Heart left ventricle (tissue), 16 donors: ENCODE measurements at places on chromosomes 12 and 14. TPM values are rescaled to one million over a fixed set of nuclear protein-coding genes. Genes with fewer than 3 reads are reported as not detected.

DNA sequence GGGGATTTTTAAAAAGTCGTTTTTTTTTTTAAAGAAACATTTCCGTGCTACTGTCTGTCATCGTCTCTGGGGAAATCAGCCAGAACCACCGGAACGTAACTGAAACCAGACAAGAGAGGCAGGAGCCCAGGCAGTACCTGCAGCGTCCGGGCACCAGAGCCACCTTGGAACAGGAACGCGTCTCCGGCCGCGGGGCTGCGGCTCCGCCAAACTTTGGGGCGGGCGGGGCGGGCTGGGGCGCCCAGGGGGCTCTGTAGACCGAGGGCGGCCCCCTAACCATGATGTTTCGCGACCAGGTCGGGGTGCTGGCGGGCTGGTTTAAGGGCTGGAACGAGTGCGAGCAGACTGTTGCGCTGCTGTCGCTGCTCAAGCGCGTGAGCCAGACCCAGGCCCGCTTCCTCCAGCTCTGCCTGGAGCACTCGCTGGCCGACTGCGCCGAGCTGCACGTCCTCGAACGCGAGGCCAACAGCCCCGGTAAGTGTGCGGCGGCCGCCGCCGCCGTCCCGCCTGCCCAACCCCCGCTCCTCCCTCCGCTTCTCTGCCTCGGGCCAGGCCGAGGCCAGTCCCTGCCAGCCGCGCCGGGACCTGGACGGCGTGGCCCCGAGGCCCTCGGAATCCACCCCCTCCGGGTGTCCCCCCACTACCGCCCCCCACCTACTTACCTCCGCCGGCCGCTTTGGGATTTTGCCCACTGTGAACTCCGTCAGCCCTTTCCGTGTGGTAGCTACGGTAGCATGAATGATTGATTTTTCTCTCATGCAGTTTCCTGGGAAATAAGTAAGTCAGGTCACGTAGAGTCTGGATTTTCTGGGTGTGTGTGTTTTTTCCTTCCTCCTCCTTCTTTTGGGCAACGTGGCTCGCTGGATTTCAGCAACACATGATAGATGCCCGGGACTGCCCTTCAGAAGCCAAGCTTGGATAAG, 972 bp downstream of the SAMD4A start:
- H3K27ac ChIP-seq: peak overlapping the region; percentile 99
- H3K4me1 ChIP-seq: peaks cover 32% of the 10 kb centered on the region
- H3K36me3 ChIP-seq: peaks cover 11% of the 10 kb centered on the region
- DNase-seq: peak; percentile 69

DNA sequence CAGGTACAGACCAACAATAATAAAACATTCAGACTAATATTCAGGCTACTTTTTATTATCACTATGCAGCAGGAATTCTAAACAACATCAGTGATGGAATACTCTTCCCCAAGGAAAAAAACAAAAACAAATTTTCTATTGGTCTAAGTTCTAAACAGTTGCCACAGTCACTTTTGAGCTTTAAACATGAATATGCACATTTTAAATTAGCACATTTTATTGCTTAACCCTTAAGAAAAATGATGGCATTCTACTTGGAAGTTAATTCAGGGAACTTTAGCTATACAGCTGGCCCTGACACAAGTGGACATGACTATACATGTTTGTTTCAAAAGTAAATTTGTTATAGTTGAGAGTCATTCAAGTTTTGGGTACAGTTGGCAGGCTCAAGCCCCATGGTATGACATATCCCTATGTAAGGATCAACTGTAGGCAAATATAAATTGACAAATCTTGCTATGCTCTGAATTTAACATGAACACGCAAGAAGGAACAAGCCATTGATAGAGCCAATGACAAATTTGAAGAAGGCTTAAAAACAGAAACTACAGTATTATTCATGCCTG, 224.3 kb upstream of the AMIGO2 start:
- no peaks in the 10 kb centered on the region for H3K4me1 ChIP-seq
- no peaks in the 10 kb centered on the region for H3K36me3 ChIP-seq
- DNase-seq: no peak
- no peak overlapping the region for H3K4me3 ChIP-seq
- no peaks in the 10 kb centered on the region for H3K27me3 ChIP-seq

DNA sequence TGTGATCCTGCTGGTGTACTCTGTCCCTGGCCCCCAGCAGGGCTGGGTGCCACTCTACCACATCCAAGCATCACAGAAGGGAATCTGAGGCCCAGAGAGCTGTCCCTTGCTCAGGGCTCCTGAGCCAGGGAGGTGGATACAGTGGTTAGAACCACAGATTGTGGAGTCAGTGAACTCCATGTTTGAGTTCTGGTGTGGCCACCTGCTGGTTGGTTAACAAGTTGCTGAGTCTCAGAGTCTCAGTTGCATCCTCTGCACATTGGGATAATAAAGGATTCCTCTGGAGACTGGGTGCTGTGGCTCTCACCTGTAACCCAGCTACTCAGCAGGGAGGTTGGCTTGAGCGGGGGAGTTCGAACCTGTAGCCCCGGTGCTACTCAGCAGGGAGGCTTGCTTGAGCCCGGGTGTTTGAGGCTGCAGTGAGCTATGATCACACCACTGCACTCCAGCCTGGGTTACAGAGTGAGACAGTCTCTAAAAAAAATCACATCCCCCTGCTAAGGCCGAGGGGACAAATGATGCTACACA, 39.4 kb downstream of the MVK start:
- H3K27ac ChIP-seq: no peak overlapping the region
- DNase-seq: no peak
- no peak overlapping the region for H3K4me3 ChIP-seq
- H3K4me1 ChIP-seq: no peaks in the 10 kb centered on the region
- no peaks in the 10 kb centered on the region for H3K36me3 ChIP-seq

GRCh38 chr12:29346769-29347421, 34.1 kb downstream of the ERGIC2 start:
- H3K4me3 ChIP-seq: no peak overlapping the region
- H3K4me1 ChIP-seq: no peaks in the 10 kb centered on the region
- H3K27me3 ChIP-seq: no peaks in the 10 kb centered on the region
- H3K27ac ChIP-seq: no peak overlapping the region

DNA sequence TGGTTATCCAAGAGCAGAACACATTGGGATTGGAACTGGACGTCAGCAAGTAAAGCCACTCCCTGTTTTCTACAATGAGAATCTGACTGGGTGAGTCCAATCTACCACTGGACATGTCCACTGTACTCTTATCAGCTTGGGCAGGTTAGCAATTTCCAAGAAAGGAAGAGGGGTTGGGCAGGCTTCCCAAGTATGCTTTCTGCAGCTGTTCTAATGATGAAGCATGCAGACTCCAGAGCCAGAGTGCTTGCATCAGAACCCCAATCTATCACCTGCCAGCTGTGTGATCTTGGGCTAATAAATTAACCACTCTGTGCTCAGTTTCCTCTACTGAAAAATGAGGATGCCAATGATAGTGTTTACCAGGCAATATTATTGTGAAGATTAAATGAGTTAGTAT, 92.0 kb downstream of the EMP1 start:
- no peaks in the 10 kb centered on the region for H3K27me3 ChIP-seq
- H3K36me3 ChIP-seq: no peaks in the 10 kb centered on the region
- no peak for DNase-seq
- no peak overlapping the region for H3K4me3 ChIP-seq
- no peaks in the 10 kb centered on the region for H3K4me1 ChIP-seq
- no peak overlapping the region for H3K27ac ChIP-seq

- H3K4me1 ChIP-seq: peaks cover 11% of the 10 kb centered on the region
- no peaks in the 10 kb centered on the region for H3K27me3 ChIP-seq
- H3K27ac ChIP-seq: no peak overlapping the region
- no peaks in the 10 kb centered on the region for H3K36me3 ChIP-seq
Observed at GRCh38 chr14:103923863-103924262, 4.4 kb upstream of the TDRD9 start.

GRCh38 chr12:2691006-2691344, 103.8 kb upstream of the FKBP4 start:
- no peak for DNase-seq
- no peaks in the 10 kb centered on the region for H3K36me3 ChIP-seq
- H3K27ac ChIP-seq: no peak overlapping the region
- no peak overlapping the region for H3K4me3 ChIP-seq
- H3K4me1 ChIP-seq: no peaks in the 10 kb centered on the region

DNA sequence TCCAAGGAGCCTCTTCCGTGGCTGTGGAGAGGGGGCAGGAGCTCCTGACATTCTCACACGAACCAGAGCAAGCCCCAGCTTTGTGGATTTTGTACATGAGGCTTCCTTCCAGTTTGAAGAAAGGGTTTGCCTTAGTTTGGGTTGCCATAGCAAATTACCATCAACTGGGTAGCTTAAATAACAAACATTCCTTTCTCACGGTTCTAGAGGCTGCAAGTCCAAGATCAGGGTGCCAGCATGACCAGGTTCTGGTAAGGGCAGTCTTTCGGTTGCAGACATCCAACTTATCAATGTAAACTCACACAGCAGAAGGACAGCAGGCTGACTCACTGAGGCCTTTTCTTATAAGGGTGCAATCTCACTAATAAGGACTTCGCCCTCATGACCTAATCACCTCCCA, 25.9 kb upstream of the STAB2 start:
- no peaks in the 10 kb centered on the region for H3K36me3 ChIP-seq
- no peak overlapping the region for H3K4me3 ChIP-seq
- H3K4me1 ChIP-seq: no peaks in the 10 kb centered on the region

- DNase-seq: no peak
- H3K27ac ChIP-seq: peak overlapping the region; percentile 44
- no peaks in the 10 kb centered on the region for H3K27me3 ChIP-seq
- no peak overlapping the region for H3K4me3 ChIP-seq
- H3K36me3 ChIP-seq: no peaks in the 10 kb centered on the region
Observed at GRCh38 chr12:5581616-5582015, 149.7 kb downstream of the NTF3 start.

- H3K4me3 ChIP-seq: no peak overlapping the region
- no peak for DNase-seq
- no peak overlapping the region for H3K27ac ChIP-seq
Observed at GRCh38 chr12:116325336-116325664, 47.8 kb upstream of the MED13L start.

- H3K27ac ChIP-seq: no peak overlapping the region
- H3K36me3 ChIP-seq: no peaks in the 10 kb centered on the region
- H3K4me1 ChIP-seq: peaks cover 11% of the 10 kb centered on the region
- H3K27me3 ChIP-seq: no peaks in the 10 kb centered on the region
- no peak overlapping the region for H3K4me3 ChIP-seq
Observed at GRCh38 chr14:54724676-54725325, 157.9 kb downstream of the SAMD4A start.

GRCh38 chr14:103188810-103189480, 65.7 kb downstream of the TNFAIP2 start:
- H3K27me3 ChIP-seq: peaks cover 9% of the 10 kb centered on the region
- H3K4me1 ChIP-seq: peaks cover 5% of the 10 kb centered on the region
- H3K36me3 ChIP-seq: no peaks in the 10 kb centered on the region
- DNase-seq: peak; percentile 39
- H3K4me3 ChIP-seq: peak overlapping the region; percentile 13

The ARG2 gene
- polyA plus RNA-seq: 0.34 TPM
